Myocyte (in vitro differentiated cells): ENCODE measurements at places on chromosomes 3 and 15. TPM values are rescaled to one million over a fixed set of nuclear protein-coding genes. Genes with fewer than 3 reads are reported as not detected.

SLC51A gene
- total RNA-seq: not detected in 2 replicates

GRCh38 chr3:26715431-26715830 lies 92.9 kb downstream of the LRRC3B start:
- no peak for DNase-seq

- peak; percentile 63 for DNase-seq
These were observed 94.3 kb downstream of the RYR3 start for GRCh38 chr15:33405096-33405495.

DNA sequence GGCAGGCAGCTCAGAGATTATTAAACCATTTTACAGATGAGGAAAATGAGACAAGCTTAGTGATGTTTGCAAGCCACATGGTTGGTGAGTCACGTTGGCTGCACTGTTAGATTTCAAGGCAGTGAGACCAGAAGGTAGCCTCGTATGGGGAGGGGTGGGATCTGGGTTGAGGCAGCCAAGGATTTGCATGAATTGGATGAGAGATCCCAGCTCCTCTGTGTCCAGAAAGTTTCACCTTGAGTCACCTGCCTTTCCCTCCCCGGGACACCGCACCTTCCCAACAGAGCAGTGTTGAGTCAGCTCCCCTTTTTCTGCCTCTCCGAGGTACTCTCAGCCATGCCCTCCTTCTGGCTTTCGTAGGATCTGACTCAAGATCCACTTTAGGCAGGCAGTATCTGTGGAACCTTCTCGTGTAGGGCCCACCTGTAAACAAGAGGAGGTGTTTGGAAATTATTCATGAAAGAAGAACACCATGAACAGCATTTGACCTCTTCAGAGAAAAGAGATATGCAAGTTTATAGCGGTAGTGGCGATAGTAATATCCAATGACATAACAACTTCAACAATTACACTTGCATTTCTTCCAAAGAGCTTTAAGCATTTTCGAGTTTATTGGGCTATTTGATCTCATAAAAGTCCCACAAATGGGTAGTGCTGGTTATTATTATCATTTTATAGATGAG lies 46.8 kb upstream of the VPS8 start:
- no peak for DNase-seq

PIERCE2 gene
- 5.4 and 8.5 TPM in 2 replicates for total RNA-seq

DNA sequence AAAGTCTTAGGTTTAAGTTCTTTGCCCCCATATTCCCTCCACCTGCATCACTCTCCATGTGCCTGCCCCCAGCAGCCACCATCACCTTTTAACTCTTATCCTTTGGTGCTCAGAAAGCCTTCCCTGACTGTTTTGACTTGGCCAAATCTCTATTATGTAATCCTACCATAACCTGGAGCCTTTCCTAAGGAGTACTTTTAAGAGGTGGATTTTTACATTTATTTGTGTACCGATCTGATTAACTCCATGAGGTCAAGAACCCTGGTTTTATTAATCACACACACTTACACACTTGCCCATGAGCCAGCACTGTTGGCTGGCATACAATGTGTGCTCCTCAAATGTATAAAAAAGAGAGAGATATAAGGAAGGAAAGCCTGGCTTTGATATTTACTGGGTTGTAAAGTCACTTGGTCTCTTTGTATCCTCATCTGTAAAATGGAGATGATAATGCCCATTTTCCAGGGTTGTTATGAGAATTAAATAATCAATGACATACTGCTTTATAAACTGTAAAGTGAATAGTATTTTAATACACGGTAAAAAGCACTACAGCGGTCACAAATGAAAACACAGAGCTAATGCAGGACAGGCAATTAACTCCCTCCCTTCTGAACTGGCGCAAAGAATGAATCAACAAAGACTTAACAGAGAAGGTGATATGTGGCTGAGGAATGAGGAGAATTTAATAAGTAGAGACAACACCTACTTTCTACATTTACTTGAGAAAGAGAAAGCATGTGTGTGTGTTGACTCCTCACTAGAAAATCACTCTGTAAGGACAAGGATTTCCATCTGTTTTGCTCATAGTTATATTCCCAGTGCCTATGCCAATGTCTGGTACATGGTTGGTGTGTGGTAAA lies 45.4 kb downstream of the ATP13A4 start:
- no peak for DNase-seq

PARP6 gene
- total RNA-seq: 53.1 and 61.4 TPM in 2 replicates

DISP2 gene
- 1.6 and 3.5 TPM in 2 replicates for total RNA-seq
